ENCODE measurements at places on chromosomes 13 and 19.

- DNase-seq = no peak
These were observed 23.5 kb downstream of the DYRK1B start for GRCh38 chr19:39810424-39810823.

DNA sequence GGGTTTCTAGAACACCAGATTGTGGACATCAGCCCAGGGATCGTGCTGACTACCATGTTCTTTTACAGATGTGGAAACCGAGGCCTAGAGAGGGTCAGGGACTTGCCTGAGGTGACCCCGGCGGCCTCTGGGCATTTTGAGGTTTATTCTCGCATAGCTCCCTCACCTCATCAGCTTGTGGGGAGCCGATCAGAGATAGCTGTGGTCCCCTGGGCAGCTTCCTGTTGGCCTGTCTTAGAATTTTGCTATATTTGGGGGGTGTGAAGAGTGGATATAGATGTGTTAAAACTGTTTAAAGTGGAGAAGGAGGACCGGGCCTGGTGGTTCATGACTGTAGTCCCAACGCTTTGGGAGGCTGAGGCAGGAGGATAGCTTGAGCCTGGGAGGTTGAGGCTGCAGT, 6.9 kb downstream of the ARHGEF1 start:
- DNase-seq = no peak

DNA sequence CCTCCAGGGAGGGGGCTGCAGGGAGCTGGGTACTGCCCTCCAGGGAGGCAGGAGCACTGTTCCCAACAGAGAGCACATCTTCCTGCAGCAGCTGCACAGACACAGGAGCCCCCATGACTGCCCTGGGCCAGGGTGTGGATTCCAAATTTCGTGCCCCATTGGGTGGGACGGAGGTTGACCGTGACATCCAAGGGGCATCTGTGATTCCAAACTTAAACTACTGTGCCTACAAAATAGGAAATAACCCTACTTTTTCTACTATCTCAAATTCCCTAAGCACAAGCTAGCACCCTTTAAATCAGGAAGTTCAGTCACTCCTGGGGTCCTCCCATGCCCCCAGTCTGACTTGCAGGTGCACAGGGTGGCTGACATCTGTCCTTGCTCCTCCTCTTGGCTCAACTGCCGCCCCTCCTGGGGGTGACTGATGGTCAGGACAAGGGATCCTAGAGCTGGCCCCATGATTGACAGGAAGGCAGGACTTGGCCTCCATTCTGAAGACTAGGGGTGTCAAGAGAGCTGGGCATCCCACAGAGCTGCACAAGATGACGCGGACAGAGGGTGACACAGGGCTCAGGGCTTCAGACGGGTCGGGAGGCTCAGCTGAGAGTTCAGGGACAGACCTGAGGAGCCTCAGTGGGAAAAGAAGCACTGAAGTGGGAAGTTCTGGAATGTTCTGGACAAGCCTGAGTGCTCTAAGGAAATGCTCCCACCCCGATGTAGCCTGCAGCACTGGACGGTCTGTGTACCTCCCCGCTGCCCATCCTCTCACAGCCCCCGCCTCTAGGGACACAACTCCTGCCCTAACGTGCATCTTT, 7.8 kb upstream of the CEACAM5 start:
- DNase-seq = no peak

DNA sequence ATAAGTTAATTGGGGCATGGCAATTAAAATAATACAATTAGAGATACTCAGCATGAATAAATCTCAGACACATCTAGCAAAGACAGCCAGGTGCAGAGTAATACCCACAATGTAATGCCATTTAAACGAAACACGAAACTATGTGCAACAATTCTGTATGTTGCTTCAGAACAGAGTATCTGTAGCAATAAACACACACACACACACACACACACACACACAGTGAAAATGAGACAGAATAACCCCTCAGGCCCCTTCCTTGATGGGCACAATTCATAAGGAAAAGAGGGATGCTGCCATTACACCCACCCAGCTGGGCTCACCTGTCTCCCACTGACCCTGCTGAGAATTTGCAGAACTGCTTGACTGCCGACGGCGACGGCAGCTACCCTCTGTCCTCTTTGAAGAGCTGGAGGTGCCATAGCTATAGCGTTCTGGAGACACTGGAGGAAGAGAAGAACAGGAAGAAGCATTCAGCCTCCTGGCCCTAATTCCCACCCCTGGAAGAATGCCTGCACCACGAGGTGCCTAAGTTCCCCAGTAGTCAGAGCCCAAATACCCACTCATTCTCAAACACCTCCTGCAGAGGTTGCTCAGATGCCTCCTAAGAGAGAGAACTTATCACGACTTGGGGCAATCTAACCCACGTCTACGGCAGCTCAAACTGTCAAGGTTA, 2.5 kb downstream of the DEDD2 start:
- no peak for DNase-seq

GRCh38 chr13:25112695-25113255, 16.8 kb downstream of the PABPC3 start:
- no peak for DNase-seq

GRCh38 chr19:13718733-13719132, 45.6 kb upstream of the MRI1 start:
- DNase-seq = no peak

GRCh38 chr13:40464337-40465014, 202.0 kb downstream of the FOXO1 start:
- DNase-seq = no peak

DNA sequence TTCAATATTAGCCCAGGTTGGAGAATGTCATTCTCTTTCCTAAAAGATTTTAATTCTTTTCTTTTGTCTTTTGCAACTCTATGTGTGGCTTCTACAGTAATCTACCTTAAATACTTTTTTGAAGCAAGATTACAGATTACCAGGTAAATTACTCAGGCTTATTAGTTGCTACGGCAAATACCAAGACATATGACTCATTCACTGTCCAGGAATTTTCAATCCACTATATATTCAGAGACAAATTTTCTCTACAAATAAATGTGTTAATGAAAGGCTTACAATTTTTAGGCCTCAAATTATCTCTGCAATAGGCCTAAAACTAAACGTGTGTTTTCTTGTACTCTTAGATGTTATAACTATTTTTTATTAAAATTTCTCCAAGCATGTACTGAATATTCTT, 631.3 kb downstream of the DIAPH3 start:
- no peak for DNase-seq

Data from stimulated activated CD8-positive, alpha-beta memory T cell treated with anti-CD3 and anti-CD28 coated beads, Interleukin-15, amount 100 ng/mL, for 4 hours (primary cell).